ENCODE measurements at places on chromosomes 13 and 19.

DNA sequence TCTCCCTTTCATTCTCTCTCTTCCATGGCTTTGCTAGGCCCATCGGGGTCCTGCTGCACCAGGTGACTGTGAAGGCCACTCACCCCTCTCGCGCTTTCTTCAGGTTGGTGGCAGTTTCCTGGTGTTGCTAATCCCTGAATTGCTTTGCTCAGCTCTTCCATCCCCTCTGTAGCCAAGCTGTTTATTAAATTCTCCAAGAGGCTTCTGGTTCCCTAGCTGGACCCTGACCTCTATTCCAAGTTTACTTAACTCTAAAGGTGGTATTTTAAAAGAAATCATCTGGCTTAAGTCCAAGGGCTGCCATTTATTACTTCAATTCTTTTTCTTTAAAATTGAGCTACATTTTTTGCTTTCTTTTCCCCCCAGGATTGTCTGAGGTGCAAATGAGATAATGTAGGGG, 32.7 kb upstream of the MICU2 start:
- no peak for DNase-seq

GRCh38 chr19:54352546-54352945, 12.2 kb downstream of the LAIR1 start:
- no peak for DNase-seq

- DNase-seq = no peak
Measured at GRCh38 chr13:66803808-66804456, 426.2 kb downstream of the PCDH9 start.

DNA sequence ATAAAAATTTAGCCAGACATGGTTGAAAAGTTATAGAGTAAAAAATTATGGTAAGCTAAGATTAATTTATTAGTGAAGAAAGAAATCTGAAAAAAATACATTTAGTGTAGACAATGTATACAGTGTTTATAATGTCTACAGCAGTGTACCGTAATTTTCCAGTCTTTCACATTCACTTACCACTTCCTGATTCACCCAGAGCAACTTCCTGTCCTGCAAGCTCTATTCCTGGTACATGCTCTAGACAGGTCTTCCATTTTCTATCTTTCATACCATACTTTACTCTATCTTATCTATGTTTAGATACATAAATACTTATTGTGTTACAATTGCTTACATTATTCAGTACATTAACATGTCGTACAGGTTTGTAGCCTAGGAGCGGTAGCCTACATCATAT, 1387.8 kb upstream of the ATXN8OS start:
- DNase-seq = no peak

DNA sequence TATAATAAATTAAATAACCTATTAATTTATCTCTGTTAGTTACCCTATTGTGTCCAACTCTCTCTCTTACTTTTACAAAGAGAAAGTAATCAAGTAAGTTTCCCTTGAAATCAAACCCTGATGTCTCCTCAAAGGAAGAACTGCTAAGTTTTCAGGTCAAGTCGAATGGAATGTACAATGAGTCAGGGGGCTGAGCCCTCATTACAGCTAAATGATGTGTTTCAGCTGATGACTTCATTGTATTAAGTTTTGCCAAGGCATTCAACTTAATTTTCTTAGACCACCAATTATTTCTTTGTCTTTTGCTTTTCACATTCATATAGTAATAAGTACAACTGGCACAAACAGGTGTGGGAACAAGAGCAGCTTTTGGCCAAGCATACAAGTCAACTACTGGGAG, 54.7 kb upstream of the DCT start:
- DNase-seq = no peak

DNA sequence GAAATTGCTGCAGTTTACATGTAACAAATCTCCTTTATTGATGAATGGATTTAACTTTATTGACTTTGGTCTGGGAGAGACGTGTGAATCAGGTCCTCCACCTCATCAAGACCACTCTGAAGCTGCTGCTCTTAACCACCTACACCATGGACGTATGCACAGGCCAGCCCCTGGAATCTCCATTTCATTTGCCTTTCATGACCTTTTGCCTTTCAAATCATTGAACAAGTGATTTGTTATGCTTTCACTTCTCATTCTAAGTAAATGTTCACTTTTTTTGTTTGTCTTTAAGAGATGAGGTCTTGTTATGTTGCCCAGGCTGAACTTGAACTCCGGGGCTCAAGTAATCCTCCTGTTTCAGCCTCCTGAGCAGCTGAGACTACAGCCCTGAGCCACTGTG, 240.0 kb upstream of the SERP2 start:
- DNase-seq = no peak

DNA sequence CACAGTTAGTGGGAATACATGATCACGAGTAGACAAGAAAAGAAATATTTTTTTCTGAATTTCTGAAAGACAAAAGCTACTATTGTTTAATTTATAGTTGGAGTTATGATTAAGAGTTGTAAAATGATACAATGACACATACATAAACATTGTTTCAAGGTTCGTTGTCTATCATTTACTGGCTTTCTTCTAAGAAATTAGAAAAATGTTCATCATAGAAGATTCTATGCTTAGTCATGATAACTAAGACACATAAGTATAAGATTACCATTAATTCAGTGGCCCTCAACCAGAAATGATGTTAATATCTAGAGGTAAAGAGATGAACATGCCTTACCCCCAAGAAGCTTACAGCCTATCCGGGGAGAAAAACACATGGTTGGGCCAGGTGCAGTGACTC, 1832.8 kb upstream of the PRR20A start:
- no peak for DNase-seq

- DNase-seq = peak; percentile 23
Measured at GRCh38 chr13:60590800-60591747, 194.1 kb downstream of the TDRD3 start.

GRCh38 chr19:56613639-56614038, 18.5 kb downstream of the ZNF71 start:
- DNase-seq = no peak

GRCh38 chr13:27827646-27828045, 35.4 kb downstream of the GSX1 start:
- no peak for DNase-seq

Data from A172 (cell line).